ENCODE measurements at places on chromosomes 5 and 9.
A peak's percentile ranks its signal among the peaks of the same experiment; 100 is the strongest.

DNA sequence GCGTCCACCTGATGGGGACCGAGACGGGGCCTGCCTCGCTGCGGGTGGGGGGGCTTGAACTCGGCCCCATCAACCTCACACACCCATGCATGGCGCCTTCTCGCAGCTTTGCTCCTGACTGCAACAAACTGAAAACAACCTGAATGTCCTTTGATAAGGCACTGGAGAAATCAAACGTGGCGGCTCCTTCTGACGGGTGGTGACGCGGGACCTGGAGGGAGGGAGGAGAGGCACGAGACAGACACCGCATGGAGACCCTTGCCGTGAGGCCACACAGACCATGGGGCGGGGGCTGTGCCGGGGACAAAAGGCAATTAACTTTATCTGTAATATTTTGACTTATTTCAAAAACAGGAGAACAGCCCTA is 48.6 kb downstream of the NACC2 start:
- DNase-seq: no peak

GRCh38 chr5:81145329-81145935 is 87.7 kb upstream of the CKMT2 start:
- no peak for DNase-seq

DNA sequence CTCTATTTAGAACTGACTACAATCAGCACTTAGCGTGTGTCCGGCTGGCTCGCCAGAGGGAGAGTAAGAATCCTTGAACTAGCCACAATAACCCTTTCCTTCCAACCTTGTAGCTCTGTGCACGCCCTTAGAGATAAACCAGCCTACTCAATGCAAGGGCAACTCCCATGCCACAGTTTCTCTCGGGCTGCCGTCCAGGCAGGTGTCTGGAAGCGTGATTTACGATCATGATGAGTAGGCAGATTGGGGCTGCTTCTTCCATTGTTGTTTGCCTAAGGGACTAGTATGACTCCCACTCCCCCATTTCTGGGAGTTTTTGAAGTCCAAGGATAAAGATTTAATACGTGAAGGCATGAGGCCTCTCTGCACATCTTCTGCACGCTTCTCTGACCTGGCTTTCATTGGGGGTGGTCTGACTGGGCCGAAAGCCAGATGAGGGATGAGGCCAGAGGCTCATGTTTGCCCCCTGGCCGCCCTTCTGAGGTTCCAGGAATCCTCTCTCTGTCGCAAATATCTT is 134.0 kb upstream of the MYO10 start:
- DNase-seq: no peak

- no peak for DNase-seq
These were observed 30.9 kb downstream of the TNFSF8 start for GRCh38 chr9:114899461-114899860.

DNA sequence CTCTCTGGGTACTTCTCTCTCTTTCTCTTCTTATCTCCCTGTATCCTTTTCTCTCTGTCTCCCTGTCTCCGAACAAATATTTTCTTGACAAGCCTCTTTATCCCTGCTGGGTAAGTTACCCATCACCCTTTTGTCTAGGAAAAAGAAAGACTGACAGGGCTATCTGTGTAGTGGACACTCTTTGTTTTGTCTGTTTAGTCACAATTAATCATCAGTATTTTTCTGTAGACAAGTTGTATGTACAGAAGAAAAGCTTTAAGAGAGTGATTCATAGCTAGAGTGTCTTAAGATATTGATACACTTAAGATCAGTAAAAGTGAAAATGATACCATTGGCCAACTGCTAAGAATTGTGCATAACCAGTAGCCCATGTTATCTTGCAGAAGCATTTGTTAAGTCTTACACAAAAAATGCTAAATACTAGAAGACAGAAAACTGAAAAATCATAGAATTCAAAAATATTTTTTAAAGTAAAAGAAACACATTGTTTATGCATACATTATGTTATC is 1043.8 kb upstream of the EDIL3 start:
- DNase-seq: no peak

DNA sequence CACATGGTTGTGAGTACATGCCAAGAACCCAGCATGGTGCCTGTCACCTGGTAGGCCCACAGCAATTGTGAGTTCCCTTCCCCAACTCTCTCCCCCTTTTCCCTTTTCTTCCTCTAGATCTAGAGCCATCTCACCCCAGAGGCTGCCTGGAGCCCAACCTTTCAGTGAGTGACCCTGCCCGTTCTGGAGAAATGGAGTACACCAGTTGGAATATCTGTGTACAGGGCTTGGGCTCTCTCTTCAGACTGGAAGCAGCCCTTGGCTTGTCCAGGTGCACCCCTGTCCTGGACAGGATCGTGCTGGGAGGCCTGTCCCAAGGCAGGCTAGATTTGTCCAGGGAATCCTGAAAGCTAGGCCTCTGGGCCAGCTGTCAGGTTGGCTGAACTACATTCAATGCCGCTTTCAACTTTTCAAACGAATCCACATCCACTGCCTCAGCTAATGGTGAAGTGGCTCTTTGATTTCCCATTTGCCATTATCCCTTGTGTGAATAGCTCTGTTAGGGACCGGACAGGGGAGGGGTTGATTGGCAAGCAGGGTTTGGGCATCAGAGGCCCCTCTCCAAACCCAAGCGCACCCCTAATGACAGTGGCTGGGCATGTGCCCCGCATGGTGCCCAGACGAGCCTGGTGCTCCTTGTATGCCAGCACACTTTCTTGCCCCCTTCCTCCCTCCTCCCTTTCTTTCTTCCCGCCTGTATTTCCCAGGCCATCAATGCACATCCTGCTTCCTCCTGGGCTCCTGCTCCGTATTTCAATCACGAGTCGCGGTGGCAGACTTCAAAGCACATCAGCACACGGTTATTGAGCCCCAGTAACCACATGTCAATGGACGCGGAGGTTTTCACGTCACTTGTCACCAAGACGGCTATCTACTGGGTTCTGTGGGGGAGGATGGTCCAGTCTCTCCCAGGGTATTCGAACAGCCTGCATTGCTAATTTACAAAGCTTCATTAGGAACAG is 211.2 kb downstream of the DAB2IP start:
- DNase-seq: no peak

DNA sequence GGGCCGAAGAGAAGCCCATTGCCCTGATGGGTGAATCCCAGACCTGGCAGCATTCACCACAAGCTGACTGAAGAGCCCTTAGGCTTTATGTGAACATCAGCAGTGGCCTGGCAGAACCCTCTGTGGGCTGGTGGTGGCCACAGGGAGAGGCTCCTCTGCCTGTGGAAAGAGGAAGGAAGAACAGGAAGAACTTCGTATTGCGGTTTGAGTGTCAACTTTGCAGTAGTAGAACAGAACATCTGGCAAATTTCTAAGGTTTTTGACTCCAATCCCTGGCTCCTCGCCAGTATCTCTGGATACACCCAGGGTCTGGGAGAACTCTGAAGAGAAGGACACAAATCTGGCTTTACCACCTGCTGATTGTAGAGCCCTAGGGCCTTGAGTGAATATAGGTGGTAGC is 356.4 kb upstream of the GRAMD2B start:
- DNase-seq: no peak

- DNase-seq: no peak
These were observed 159.6 kb downstream of the BNC2 start for GRCh38 chr9:16710888-16711287.

- DNase-seq: no peak
These were observed 381.6 kb upstream of the PRR16 start for GRCh38 chr5:120082316-120083068.

- DNase-seq: peak; percentile 22
These were observed 70.6 kb downstream of the IQGAP2 start for GRCh38 chr5:76473661-76474060.

GRCh38 chr9:114093031-114093471 is 6.0 kb downstream of the KIF12 start:
- DNase-seq: no peak

DNA sequence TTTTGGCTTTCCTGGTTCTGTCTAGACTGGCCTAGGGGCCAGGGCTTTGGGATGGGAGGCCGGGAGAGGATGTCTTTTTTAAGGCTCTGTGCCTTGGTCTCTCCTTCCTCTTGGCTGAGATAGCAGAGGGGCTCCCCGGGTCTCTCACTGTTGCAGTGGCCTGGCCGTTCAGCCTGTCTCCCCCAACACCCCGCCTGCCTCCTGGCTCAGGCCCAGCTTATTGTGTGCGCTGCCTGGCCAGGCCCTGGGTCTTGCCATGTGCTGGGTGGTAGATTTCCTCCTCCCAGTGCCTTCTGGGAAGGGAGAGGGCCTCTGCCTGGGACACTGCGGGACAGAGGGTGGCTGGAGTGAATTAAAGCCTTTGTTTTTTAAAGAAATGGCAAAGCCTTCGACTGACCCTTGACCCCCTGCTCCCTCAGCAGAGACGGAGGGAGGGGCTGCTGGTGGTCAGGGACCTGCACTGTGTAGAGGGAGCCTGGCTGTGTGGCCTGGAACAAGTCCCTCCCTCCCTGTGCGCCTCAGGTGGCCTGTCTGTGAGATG is 11.1 kb downstream of the FPGS start:
- DNase-seq: no peak

GRCh38 chr5:16574789-16575721 is 41.7 kb downstream of the RETREG1 start:
- no peak for DNase-seq

GRCh38 chr5:151234476-151235238 is 10.8 kb upstream of the CCDC69 start:
- DNase-seq: no peak

- no peak for DNase-seq
These were observed 50.4 kb downstream of the RASGRF2 start for GRCh38 chr5:81010336-81011169.

Measured in stimulated activated CD8-positive, alpha-beta memory T cell treated with anti-CD3 and anti-CD28 coated beads, Interleukin-7, amount 100 ng/mL, for 1 hour (primary cell).